ENCODE measurements at places on chromosomes 12 and 14. TPM values are rescaled to one million over a fixed set of nuclear protein-coding genes. Genes with fewer than 3 reads are reported as not detected.
A peak's percentile ranks its signal among the peaks of the same experiment; 100 is the strongest.

Gene PPFIA2
- total RNA-seq, result 0.07 TPM

GRCh38 chr12:92827836-92828431 lies 101.2 kb downstream of the EEA1 start:
- DNase-seq, result peak; percentile 41

Gene TMEM63C
- total RNA-seq, result 2.1 TPM

Gene MED13L
- total RNA-seq, result 89.6 TPM

Gene FGF6
- not detected for total RNA-seq

DNA sequence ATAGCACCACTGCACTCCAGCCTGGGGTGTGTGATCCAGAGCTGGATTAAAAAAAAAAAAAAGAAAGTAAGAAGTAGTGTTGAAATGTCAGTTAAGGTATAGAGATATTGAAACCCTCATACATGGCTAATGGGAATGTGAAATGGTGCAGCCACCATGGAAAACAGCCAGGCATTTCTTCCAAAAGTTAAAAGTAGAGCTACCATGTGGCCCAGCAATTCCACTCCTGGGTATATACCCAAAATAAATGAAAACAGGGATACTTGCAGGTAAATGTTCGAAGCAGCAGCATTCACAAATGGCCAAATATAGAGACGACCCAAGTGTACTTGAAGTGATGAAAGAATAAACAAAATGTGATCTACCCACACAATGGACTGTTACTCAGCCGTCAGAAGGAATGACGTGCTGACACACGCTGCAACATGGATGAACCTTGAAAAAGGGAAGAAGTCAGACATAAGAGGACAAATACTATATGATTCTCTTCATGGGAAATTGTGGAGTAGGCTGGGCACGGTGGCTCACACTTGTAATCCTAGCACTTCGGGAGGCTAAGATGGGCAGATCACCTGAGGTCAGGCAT lies 15.2 kb downstream of the IL31 start:
- no peak for DNase-seq

- no peak for DNase-seq
These were observed 108.3 kb downstream of the KIF26A start for GRCh38 chr14:104246401-104247335.

GRCh38 chr12:106917503-106917902 lies 38.2 kb upstream of the TMEM263 start:
- no peak for DNase-seq

GRCh38 chr14:85276979-85277228 lies 253.0 kb upstream of the FLRT2 start:
- DNase-seq, result no peak

Gene MYF6
- not detected for total RNA-seq

DNA sequence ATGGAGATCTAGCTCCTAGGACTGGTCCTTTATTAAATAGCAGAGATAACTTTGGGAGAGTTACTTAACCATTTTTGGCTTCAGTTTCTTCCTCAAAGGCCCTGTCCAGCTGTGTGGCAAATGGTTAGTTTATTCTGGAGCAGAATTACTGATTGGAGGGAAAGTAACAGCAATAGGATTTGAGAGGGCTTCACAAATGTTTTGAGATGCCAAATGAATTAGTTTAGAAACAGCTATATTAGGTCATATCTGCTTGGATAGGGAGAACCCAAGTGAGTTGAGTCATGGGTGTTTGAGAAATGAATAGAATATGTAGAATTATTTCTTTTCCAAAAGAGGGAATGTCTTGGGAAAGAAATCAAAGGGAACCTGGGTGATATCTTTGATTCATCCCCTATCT lies 17.5 kb downstream of the RASSF3 start:
- no peak for DNase-seq

DNA sequence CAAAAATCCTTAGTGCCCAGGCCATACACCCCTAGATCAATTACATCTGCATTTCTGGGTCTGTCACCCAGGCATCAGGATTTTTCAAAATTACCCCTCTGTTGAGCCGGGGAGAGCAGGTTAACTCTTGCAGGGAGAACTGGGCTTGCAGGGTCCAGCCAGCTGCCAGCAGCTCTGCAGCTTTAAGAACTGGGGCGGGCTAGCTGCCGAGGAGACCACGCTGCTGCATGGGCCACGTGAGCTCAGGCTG lies at the start of gene DGLUCY:
TSS of gene DGLUCY (plus strand) at position 245 of the 250 bp plus-strand sequence. CDS start 46,222 bp downstream, outside the sequence.
- no peak for DNase-seq

Gene MGP
- not detected for total RNA-seq

GRCh38 chr14:21109377-21110138 lies 8.7 kb downstream of the TMEM253 start:
- no peak for DNase-seq

Gene SLC17A8
- not detected for total RNA-seq

Gene IQSEC3
- not detected for total RNA-seq

- DNase-seq, result peak; percentile 73
These were observed 13.1 kb downstream of the ASIC1 start for GRCh38 chr12:50070314-50071060.

- no peak for DNase-seq
These were observed 69.3 kb upstream of the TMPO start for GRCh38 chr12:98446060-98446459.

- no peak for DNase-seq
These were observed 1072.5 kb upstream of the ATXN7L3B start for GRCh38 chr12:73465106-73465505.

Gene RPL10L
- not detected for total RNA-seq
